GM23248 (cell line): ENCODE measurements at places on chromosomes 2 and 18. TPM values are rescaled to one million over a fixed set of nuclear protein-coding genes. Genes with fewer than 3 reads are reported as not detected.

ABHD1 gene
- polyA plus RNA-seq, result not detected in 2 replicates

TCF23 gene
- polyA plus RNA-seq, result not detected in 2 replicates

DNAH7 gene
- polyA plus RNA-seq, result 0.29 and 0.40 TPM in 2 replicates

TXNL1 gene
- polyA plus RNA-seq, result 101 and 109 TPM in 2 replicates

STAMBP gene
- 35.9 and 36.0 TPM in 2 replicates for polyA plus RNA-seq

CKAP2L gene
- polyA plus RNA-seq, result 9.0 and 10.9 TPM in 2 replicates

PDK1 gene
- 51.1 and 53.9 TPM in 2 replicates for polyA plus RNA-seq

MSGN1 gene
- not detected in 2 replicates for polyA plus RNA-seq

TFCP2L1 gene
- not detected in 2 replicates for polyA plus RNA-seq

BOLL gene
- polyA plus RNA-seq, result not detected in 2 replicates

ITPRIPL1 gene
- 0.06 and 0.19 TPM in 2 replicates for polyA plus RNA-seq

M1AP gene
- 0.13 and 0.18 TPM in 2 replicates for polyA plus RNA-seq

TUBA4B gene
- not detected in 2 replicates for polyA plus RNA-seq

HSPE1 gene
- polyA plus RNA-seq, result 180 and 188 TPM in 2 replicates

FSHR gene
- not detected in 2 replicates for polyA plus RNA-seq

WNT10A gene
- polyA plus RNA-seq, result not detected in 2 replicates

NEB gene
- 0.11 and 0.22 TPM in 2 replicates for polyA plus RNA-seq

CABLES1 gene
- 1.3 and 2.4 TPM in 2 replicates for polyA plus RNA-seq
